ENCODE measurements at places on chromosomes 16 and 17.

- DNase-seq = no peak
Measured at GRCh38 chr17:62950067-62950466, 16.0 kb upstream of the TANC2 start.

DNA sequence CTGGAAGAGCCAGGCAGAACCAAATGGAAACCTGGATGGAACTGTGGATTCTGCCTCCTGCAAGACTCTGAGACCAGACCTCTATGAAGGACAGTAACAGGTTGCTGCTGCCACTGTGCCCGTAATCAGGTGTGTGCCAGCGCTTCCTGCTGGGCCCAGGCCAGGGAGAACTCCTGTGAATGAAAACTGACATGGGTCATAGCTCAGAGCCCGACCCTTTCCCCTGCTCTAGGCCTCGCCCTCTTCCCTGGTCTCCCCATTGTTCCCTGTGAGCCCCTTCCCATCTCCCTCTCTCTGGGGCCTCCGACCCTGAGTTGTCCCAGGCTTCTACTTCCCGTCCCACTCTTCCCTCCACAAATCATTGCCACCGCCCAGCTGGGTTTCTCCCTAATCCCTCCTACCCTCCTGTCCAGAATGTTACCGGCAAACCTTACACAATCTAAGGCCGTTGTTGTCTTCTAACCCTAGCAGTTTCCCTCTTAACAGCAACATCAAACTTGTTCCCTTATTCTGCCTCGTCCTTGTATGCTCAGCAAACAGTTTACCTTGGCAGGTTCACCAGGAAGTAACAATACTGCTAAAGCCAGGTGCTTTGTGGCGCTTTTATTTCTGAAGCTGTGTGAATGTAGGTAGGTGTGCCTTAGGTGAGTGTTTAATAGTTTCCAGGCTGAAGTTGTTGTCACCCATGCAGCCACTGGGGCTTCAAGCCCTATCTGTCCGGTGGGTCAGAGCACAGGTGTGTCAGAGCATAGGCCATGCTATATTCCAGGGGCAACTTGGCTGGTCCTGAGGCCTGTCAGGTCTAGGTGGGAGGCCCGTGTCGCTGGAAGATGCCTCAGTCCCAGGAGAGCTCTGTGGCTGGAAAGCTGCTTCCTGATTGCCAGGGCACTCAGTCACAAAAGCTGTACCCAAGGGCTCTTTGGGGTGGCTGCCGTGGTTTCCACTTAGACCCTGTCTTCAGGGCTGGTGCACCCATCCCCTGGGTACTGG lies 32.0 kb downstream of the SMPD3 start:
- DNase-seq = no peak

DNA sequence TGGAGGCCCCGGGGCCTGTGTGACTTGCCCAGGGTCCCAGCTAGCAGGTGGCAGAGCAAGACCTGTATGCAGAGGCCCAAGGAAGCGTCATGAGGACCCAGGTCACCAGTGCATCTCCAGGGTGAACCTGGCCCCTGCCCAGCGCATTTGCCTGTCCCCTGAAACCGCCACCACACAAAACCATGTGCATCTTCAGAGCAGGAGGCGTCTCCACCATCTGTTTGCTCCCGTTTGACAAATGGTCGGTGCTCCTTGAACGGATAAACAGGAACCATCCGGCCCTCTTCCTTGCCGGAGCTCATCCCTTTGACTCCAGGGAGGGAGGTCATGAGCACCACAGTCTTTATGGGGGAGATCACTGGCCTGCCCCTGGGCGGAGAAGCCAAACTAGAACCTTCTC lies 62.5 kb downstream of the JPH3 start:
- no peak for DNase-seq

DNA sequence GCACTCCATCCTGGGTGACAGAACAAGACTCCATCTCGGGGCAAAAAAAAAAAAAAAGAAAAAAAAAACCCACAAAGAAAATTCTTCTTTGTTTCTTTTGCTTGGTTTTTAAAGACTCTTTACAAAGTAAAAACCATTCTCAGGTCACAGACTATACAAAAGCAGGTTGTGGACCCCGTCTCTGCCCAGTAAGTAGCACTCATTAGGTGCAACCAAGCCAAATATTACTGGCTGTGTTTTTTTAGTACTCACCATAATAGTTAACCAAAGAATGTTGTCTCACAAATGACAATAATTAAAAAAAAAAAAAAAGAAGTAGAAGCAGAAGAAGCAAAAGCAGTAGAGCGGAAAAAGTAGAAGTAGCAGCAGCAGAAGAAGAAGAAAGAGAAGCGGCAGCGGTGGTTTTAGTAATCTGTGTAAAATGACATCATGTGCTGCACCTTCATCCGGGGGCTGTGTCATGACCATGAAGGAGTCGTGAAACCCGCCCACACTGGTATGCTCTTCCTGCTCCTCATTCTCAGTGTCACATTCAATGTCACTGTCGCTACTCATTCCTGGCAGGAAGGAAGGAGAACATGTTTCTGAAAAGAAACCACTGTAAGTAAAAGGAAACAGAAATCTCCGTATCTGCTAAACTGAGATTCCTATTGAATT lies 105.4 kb downstream of the TRIM37 start:
- DNase-seq = no peak

DNA sequence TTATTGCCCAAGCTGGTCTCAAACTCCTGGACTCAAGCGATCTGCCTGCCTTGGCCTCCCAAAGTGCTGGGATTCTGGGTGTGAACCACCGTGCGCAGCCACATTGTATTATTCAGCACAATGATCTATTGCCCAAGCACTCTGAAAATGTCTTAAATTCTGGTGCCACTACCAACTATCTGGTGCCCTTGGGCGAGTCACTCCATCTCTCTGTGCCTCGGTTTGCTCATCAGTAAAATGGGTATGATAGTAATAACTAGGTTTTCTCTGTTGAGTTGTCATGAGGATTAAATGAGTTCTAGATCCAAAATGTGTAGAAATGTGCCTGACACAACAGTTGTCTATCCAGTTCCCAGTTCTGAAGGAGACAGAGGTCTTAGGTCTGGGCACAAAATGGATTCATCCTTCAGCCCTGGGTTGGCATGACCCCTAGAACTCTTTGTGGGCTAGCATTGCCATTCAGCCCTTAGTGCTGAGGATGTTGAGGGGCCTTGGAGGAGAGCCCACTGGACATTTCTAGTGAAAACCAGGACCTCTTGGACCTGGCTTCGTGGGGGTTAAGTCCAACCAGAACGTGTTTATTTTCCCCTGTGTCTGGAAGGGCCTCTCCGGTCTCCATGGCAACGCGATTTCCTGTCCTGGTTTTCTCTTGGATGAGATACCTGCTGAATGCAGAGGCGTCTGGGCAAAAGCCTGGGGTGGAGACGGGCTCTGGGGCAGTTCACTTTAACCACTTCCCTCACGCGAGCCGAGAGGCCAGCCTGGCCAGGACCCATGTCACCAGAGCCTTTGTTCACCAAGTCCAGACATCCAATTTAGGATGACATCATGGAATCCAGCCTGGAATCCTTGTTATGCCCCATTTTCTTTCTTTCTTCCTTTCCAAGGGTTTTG lies 43.7 kb upstream of the TNRC6A start:
- peak; percentile 52 for DNase-seq

- DNase-seq = no peak
Measured at GRCh38 chr17:64692187-64692586, 30.1 kb upstream of the SMURF2 start.

DNA sequence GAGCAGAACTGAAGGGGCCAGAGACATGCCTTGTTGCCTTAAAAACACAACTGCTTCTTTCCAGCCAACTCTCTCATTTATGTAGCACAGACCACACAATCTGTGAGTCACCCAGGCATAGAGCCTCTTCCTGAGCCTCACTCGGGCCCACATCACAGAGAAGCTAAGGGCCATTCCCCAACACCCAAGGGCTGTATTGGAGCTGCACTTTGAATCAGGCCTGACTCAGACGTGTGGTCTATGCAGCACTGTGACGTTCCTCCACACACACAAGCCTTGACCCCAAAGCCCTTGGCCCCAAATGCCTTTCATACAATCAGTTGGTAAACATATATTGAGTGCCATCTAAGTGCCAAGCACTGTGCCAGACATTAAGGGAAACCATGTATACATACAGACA lies 308.9 kb upstream of the DYNLRB2 start:
- DNase-seq = no peak

Measured in substantia nigra (tissue), 51 donors.